ENCODE measurements at places on chromosomes 12 and 14. TPM values are rescaled to one million over a fixed set of nuclear protein-coding genes. Genes with fewer than 3 reads are reported as not detected.

The TOMM20L gene
- total RNA-seq: not detected

The ZDHHC22 gene
- not detected for total RNA-seq

- H3K4me3 ChIP-seq: no peak overlapping the region
- no peak overlapping the region for H3K27ac ChIP-seq
- peaks cover 52% of the 10 kb centered on the region for H3K27me3 ChIP-seq
- no peaks in the 10 kb centered on the region for H3K36me3 ChIP-seq
- no peak for DNase-seq
Observed at GRCh38 chr12:132352896-132353800, 23.8 kb upstream of the GALNT9 start.

DNA sequence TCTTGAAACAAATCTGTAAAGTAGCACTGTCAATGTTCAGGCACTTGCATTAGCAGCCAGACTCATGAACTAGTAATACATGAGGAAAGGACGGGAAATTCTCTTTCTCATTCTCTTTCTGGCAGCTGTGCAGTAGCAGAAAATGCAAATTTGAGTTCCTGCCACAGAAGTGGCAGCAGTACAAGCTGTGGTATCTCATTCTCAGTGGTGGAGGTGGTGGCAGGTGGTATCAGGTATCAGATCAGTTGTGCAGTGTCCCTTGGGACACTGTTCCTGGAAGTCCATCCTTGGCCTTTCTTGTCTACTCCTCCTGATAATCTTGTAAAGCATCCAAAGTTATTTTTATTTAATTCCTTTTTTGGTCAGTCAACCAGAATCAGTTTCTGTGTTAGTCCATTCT, 103.0 kb downstream of the C12orf42 start:
- H3K4me3 ChIP-seq: no peak overlapping the region
- no peak overlapping the region for H3K27ac ChIP-seq
- H3K36me3 ChIP-seq: no peaks in the 10 kb centered on the region
- H3K27me3 ChIP-seq: no peaks in the 10 kb centered on the region
- H3K4me1 ChIP-seq: no peaks in the 10 kb centered on the region

DNA sequence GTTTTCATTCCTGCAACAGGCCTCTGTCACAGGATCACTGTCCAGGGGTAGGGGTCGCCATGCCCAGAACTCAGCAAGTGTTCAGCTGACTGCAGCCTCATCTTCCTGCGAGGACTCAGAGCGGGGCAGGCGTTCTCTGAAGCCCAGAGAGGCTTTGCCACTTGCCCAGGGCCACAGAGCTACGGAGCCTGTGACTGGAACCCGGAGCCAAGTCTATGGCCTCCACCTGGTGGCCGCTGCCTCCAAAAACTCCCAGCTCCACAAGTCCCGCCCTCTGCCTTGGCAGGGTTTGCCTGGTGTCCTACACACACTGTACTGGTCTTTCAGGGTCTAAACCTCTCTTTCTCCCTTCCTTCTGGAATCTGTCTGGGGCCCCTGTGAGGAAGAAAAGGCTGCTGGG, 8.7 kb upstream of the PPP1R13B start:
- H3K27me3 ChIP-seq: no peaks in the 10 kb centered on the region
- no peak overlapping the region for H3K4me3 ChIP-seq
- H3K27ac ChIP-seq: peak overlapping the region; percentile 84
- peaks cover 6% of the 10 kb centered on the region for H3K4me1 ChIP-seq

Data from breast epithelium (tissue), 4 donors.